ENCODE measurements at places on chromosomes 16 and 17.
A peak's percentile ranks its signal among the peaks of the same experiment; 100 is the strongest.

GRCh38 chr16:85015481-85016187 lies 4.3 kb upstream of the ZDHHC7 start:
- DNase-seq = no peak

DNA sequence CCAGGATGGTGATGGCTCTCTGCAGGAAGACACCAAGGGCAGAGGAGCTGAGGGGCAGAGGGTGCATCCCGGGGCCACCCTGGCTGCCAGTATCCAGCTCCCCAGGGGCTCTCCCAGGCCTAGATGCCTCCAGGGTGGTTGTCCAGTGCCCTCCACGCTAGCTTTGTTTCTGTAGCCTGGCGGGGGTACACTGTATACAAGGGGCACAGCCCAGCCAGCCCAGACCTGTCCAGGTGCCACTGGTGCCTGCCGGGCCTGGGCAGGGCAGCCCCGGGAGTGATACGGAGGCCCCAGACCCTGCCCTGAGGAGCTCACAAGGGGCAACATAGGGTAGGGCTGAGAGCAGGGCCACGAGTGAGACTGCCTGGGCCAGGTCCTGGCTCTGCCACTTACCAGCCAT lies 14.6 kb upstream of the TRPV3 start:
- DNase-seq = no peak

GRCh38 chr16:4682084-4682591 lies 11.2 kb upstream of the NUDT16L1 start:
- DNase-seq = no peak

DNA sequence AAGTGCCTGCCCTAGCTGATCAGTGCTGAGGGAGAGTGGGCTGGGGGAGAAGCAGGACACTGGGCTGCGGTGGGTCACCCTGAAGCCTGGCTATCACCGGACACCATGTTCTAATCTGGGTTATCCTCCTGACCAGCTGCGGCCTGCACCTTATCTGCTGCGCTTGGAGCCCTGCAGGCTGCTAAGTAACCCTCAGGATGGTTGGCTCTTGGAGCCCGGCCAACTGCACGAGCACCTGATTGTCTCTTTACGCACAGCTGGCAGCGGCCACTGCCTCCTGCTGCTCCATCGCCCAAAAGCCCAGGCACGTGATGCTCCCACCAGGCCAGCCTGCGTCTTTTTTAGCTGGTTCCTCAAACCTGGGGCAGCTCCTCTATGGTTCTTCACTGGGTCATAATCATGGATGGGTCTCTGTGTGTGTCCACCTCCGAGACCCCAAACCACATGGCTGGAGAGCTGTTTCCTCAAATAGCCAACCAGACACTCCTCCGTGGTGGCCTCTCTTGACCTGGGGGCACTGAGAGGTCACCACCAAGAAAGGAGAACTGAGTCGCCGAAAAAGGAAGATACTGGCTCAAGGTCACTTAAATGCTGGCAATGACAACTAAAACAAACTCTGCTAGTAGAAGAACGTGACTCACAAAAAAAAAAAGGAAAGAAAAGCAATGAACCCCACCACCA lies 21.7 kb downstream of the SPHK1 start:
- DNase-seq = no peak

- DNase-seq = no peak
Measured at GRCh38 chr16:89903908-89904515, 14.7 kb upstream of the MC1R start.

GRCh38 chr17:16243801-16244567 lies 27.0 kb downstream of the PIGL start:
- peak; percentile 12 for DNase-seq

- DNase-seq = no peak
Measured at GRCh38 chr16:10964891-10965326, 20.5 kb downstream of the CLEC16A start.

DNA sequence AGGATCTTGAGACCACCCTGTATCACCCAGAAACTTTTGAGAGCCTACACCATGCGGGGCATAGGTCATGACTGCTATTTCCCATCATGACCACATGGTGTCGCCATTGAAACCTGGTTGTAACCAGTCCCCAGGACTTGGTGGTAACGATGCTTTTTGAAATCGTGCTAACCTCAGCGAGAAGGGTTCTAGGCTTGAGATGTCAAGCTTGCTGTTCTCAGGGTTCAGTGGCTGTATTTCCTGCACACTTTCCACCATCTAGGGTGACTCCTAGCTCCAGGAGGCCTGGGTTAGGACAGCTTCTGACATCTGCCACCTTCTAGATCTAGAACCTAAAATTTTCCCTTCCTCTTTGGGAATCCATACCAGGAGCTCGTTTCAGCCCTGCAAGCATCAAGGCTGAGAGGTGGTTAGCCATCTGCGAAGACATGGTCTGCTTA lies 13.0 kb upstream of the SPNS3 start:
- peak; percentile 28 for DNase-seq

GRCh38 chr17:74163836-74164235 lies 39.6 kb upstream of the RPL38 start:
- DNase-seq = no peak

DNA sequence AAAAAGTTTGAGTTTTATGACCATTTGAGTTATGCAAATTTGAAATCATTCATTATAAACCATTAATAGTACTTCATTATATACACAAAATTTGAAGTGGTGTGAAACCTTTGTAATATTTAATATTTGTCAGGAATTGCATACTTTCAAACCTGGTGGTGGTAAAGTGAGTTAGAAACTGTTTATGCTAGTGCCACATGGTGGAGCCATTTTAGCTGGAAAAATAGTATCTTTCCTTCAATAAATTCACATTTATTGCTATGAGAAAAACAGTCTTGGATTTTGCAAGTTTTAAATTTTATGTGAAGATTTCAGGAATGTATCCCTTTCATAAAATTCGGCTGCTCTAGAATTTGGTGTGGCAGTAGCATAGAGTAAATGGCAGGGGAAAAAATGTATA lies 7.3 kb upstream of the BLMH start:
- no peak for DNase-seq

DNA sequence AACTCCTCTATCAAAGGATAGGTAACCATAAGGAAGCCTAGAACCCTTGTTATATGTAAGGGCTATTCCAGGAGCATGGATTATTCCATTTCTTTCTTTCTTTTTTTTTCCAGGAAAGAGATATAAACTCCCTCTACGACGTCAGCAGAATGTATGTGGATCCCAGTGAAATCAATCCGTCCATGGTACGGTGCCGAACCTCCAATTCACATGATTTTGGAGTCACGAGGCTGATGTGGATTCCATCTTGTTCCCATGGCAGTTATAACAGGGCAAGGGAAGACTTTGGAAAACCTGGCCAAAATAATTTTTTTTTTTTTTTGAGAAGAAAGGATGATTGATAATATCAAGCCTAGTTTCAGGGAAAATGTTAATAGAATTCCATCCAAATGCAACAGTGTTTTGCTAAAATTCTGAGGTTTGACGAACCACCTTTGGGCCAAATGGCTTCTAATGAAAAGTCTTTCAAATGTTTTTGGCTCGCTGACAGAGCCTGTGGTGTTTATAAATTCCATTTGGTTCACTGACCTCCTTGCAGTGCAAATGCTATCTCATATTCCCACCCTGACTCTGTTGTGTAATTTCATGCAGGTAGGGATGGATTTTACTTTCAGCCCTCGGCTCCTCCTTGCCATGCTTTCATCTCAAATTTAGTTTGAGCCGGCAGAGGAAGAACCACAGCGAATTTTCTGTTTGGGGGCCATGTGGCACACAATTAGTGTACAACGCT lies 90.0 kb downstream of the SDR42E1 start:
- DNase-seq = peak; percentile 28

GRCh38 chr17:65472666-65473309 lies 88.7 kb downstream of the AXIN2 start:
- DNase-seq = peak; percentile 35

DNA sequence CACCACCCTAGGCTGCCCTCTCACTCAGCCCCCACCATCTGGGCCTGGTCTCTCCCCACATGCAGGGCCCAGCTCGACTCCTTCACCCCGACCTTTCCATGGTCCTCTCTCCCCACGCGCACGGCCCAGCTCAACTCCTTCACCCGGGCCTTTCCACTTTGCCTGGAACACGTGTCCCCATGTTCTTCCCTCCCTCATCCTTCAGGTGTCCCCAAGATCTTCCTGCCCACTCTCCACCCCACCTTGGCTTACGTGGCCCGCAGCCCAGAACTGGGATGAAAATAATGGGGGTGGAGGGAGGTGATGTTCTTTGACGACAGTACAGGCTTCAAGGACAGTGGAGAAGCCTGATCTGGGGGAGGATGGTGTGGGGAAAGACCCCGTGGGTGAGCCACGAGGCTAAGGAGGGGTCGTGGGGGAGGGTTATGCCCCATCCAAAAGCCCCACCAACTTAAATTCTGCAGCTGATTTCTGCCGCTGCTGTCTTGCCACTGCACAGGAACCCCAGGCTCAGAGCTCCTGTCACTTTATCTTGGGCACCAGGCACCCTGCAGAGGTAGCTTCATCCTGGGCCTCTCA lies 9.9 kb upstream of the MEAK7 start:
- DNase-seq = no peak

DNA sequence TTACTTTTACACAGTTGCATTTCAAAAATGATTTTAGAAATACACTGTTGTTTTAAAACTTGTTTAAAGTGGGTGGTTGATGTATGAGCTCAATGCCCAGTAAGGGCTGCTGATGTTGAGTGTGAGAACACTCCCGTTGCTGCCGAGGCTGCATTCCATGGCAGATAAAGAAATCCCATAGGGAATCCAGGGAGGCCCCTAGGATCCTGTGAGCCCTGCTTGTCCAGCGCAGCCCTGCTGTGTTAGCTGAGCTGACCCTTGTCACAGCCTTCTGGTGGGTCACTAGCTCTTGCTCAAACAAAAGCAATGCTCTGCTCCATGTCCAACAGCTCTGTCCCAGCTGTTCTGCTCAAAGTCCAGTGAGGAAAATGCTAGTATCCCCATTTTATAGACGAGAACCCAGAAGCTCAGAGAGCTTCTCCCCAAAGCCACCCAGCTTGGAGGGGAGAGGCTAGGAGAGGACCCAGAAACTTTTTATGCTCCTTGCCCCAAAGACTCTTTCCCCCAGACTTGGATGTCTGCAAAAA lies 18.6 kb upstream of the COL1A1 start:
- DNase-seq = peak; percentile 77

- DNase-seq = no peak
Measured at GRCh38 chr17:45222289-45222995, 757 bp downstream of the FMNL1 start.

GRCh38 chr16:83771306-83771942 lies 36.4 kb upstream of the HSBP1 start:
- peak; percentile 1 for DNase-seq

- peak; percentile 100 for DNase-seq
Measured at GRCh38 chr17:31570951-31571892, 179.7 kb downstream of the RAB11FIP4 start.

DNA sequence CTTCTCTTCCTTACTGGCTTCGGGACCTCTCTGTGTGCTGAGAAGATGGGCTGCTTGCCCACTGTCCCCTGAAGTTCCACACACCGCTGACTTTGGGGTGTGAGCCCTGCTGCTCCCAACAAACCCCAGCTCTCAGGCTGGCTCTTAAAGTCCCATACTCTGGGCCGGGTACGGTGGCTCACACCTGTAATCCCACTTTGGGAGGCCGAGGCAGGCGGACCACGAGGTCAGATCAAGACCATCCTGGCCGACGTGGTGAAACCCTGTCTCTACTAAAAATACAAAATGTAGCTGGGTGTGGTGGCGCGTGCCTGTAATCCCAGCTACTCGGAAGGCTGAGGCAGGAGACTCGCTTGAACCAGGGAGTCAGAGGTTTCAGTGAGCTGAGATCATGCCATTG lies 17.2 kb downstream of the CD7 start:
- no peak for DNase-seq

GRCh38 chr16:82016964-82017363 lies 5.7 kb upstream of the SDR42E1 start:
- no peak for DNase-seq

- DNase-seq = no peak
Measured at GRCh38 chr16:79659344-79659743, 58.8 kb upstream of the MAF start.

- DNase-seq = no peak
Measured at GRCh38 chr17:72763981-72764380, 328.5 kb downstream of the SLC39A11 start.

GRCh38 chr16:29974291-29975133 lies 844 bp downstream of the TAOK2 start:
- peak; percentile 9 for DNase-seq

- no peak for DNase-seq
Measured at GRCh38 chr16:17917316-17918019, 419.1 kb downstream of the NPIPA8 start.

- DNase-seq = no peak
Measured at GRCh38 chr17:39597372-39598046, 10.2 kb downstream of the NEUROD2 start.

DNA sequence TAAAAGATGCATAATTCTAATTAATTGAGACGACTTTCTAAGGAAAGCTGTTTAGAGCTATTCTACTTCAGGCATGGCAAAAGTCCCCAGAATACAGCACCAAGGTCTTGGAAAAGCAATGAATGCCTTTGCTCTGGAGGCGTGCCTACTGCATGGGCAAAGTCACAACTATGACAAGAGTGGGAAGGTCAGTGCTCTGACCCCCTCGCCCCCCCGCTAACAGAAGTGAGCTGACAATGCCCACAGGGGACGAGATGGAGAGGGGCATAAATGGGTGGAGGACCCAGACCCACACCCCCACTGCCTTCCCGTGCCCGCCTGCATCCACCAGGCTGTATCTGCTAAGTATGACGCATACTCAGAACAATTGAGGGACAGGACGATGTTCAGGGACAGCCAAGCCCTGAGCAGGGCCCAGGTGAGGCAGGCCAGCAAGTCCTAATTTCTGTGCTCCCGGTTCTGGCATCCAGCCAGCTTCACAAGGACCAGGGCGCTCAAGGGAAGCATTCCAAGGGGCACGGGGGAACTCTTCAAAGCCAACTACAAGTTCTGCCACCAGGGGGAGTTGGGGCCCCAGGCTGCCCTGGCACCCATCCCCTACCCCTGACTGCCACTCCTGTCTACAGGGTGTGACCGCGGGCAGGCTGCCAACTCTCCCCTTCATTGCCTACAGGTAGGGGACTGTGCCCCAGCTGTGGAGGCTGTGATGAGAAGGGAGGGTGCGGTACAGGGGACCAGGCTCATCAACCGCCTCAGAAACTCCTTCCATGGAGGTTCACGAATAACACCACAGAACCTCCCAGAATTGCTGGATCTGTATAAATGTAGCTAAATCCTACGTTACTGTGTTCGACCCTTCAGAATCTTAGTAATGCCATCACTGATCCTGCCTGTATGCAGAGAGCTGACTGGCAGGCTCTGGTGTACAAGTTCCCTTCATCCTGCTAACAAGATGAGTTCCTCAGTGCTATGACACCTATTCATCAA lies 20.8 kb downstream of the NPRL3 start:
- DNase-seq = no peak
